GM20000 (cell line): ENCODE measurements at places on chromosomes 3 and 15.
A peak's percentile ranks its signal among the peaks of the same experiment; 100 is the strongest.

DNA sequence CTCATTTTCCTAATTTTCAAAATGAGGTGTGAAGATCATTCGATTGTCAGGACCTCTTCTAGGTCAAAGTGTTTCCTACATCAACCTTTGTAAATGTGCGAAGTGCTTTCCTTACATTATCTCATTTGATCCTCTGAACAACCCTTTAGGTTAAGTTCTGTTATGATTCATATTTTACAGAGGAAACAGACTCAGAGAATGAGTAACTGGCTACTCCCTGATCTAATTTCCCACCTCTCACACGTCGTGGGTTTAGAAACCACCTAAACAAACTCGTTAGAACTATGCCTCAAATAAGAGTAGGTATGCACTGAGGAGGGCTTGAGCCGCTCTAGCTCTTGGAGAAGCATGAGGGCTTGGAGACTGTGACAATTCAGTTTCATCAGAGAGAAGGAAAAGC is 148.6 kb downstream of the CD47 start:
- DNase-seq = no peak

- DNase-seq = no peak
Observed at GRCh38 chr3:44969828-44970179, 6.2 kb downstream of the ZDHHC3 start.

DNA sequence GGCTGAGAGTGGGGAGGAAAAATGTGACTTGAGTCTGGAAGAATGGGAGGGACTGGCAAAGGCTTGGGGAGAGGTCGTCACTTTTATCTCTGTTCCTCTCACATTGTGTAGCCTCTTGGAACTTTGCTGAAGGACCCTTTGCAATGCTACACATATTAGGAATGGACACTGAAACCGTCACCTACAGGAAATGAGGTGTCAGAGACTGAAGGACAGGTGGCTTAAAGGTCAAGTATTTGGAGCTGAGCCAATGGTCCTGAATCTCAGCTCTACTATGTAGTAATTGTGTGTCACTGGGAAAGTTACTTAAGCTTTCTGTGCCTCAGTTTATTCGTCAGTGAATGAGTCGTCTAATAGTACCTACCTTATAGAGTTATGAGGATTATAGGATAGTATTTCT is 14.7 kb downstream of the MCTP2 start:
- no peak for DNase-seq

DNA sequence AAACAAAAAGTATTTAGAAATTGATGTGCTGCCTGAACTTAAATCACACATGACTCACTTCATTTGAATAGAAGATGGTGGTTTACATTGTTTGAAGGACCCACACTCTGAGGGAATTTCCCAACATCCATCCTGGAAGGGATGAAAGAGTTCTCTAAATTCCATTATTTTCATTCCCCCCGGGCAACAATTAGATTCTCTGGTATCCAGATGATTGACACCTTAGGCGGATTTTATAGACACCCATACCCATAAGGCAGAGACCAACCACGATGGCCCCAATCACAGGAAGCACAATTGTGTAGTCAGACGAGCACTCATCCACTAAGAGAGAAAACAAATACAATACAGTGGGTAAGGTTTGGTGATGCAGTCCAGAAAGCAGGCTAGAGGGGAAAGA is 24.6 kb upstream of the MCCC1 start:
- no peak for DNase-seq

- peak; percentile 14 for DNase-seq
Observed at GRCh38 chr3:141561426-141562034, 74.7 kb downstream of the RASA2 start.

DNA sequence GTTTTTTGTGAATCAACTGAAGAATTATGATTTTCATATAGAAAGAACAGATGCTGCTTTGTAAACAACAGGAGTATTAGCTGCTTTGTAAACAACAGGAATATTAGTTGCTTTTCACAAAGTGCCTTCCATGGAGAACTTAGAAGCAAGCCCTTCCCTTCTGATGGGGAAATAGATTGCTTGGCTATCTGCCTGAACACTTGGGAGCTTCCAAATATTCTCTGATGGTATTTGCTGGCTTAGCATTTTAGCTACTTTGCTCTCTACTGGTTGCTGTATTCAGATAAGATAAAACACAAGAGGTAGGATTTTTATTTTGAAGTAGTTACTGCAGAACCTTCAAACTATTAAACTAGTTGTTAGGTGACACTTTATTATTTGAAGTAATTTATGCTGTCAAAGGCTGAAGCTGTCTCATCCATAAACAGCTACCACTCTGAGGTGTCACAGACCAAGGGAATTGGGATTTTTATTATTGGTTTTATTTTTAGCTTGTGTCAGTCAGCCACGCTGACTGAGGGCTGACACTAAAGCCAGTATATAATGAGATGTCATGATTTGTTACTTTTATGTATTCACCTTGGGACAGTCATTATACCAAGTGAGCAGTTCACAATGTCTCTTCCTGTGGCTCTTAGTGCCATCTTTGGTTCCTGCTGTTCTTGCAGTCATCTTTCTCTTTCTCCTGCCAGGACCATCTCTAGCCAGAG is 50.0 kb downstream of the ZIC1 start:
- no peak for DNase-seq

- DNase-seq = no peak
Observed at GRCh38 chr3:169299129-169299528, 364.4 kb downstream of the MECOM start.

DNA sequence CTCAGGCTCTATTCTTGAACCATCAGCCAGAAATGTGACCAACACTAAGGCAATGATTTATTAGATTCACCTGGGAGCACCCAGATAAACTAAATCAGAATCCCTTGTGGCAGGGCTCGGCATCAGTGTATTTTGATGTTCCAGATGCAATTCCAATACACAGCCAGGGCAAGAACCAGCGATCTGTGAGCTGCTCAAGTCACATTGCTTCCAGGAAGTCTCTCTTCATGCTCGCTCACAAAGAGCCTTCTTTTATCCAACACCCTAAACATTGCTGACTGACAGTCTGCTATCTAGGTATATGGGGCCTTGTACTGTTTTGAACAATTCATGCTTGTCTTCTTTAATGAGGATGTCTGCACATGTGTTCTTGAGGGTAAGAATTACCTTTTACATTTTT is 40.9 kb upstream of the GOLGA8J start:
- no peak for DNase-seq

DNA sequence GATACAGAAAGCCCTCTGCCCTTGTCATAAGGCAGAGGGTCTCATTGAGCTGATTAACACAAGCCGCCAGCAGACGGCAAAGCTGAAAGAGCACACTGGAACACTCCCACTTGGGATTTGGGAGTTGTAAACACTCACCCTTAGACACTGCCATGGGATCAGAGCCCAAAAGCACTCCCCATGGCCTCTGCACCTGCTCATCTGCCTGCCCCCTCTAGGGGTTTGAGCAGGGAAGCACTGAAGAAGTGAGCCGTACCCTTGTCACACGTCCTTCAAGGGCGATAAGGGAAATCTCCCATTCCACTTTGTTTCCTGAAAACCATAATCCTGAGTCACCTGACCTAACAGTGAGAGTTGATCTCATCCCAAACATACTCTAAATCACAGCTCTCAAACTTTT is 14.7 kb downstream of the FSIP1 start:
- no peak for DNase-seq

DNA sequence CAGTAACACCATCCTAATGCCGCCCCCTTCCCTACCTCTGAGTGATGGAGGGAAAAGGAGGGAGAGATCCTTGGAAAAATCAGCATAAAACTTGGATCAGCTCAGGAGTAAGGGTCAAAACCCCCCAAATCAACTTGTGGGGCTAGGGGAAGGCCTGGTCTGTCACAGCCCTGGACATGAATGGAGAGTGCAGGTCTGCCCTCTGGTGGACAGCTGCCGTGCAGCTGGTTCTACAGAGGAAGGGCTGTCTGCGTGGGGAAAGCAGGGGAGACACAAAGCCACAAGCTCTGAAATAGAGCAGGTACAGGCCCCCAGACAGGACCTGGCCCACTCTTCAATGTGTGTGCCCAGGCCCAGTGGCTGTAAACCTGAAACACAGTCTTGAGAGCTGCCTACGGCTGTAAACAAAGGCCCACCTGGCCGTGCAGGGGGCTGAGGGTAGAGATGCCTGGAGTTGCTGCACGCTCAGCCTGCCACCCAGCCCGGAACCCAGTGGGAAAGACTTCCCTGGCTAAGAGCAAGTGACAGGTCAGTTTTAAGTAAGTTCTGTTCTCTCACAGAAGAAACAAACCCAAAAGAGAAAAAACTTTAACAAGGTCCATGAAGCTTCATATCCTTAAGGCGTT is 16.4 kb downstream of the CLK3 start:
- DNase-seq = peak; percentile 79

GRCh38 chr3:106249159-106249558 is 380.3 kb upstream of the CBLB start:
- no peak for DNase-seq

DNA sequence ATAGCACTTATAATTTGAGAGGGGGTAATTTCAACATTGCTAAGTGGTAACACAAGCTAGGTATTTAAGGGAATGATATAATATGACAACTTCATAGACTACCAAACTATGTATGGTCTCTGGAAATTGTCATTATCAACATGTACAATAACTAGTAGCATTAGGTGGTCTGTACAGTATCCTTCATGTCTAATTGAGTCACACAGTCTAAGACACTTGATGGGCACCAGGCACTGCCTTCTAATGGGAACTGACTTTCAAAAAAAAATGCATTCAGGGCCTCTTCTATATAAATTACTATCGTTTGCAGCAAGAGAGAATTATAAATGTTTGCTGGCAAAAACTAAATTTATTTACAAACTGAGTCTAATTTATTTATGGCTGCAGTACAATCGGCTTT is 271.8 kb downstream of the MECOM start:
- DNase-seq = no peak

DNA sequence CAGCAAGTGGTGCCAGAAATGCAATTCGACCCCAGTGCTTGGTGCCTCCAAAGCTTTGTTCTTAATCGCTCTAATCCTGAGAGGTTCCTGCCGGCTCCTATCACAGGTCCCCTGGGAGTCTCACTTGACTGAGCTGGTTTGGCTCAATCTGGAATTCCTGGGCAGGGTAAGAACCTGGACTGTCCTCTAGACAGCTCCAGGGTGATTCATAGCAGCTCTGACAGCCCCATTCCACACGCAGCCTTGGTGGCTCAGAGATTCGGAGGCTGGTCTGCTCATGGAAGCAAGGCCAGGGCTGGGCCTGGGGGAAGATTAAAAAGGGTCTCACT is 37.9 kb downstream of the MYO5C start:
- no peak for DNase-seq

DNA sequence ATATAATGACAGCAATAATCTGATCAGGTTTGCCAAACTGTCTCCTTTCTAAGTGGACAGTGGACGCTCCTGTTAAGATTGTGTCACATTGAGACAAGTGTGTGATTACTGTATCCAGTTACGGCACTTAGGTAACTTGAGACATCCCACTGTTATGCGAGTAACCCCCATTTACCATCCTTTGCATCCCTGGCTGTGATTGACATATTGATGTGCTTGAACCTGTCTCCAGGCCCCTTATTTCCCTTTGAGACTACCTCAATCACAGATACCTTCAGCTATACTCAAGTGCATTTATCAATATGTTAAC is 785.2 kb downstream of the NR2F2 start:
- DNase-seq = no peak

DNA sequence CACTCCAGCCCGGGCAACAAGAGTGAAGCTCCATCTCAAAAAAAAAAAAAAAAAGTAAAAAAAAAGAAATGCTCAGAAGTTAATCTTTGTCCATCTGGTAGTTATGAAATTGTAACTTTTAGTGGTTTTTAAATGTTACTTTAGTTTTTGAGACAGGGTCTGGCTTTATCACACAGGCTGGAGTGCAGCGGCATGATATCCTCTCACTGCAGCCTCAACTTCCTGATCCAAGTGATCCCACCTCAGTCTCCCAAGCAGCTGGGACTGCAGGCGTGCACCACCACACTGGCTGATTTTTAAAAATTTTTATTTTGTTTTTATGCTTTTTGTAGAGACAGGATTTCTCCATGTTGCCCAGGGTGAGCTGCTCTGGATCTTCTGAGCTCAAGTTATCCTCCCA is 1.3 kb downstream of the RNU5B-1 start:
- no peak for DNase-seq

GRCh38 chr15:31387479-31388118 is 61.0 kb downstream of the KLF13 start:
- DNase-seq = peak; percentile 7

GRCh38 chr15:51366920-51367319 is 25.5 kb downstream of the GLDN start:
- no peak for DNase-seq

- no peak for DNase-seq
Observed at GRCh38 chr15:41633609-41634008, 26.6 kb upstream of the MGA start.

- DNase-seq = no peak
Observed at GRCh38 chr3:153330901-153331300, 168.9 kb downstream of the RAP2B start.

GRCh38 chr3:178058629-178059028 is 477.6 kb upstream of the KCNMB2 start:
- DNase-seq = no peak

DNA sequence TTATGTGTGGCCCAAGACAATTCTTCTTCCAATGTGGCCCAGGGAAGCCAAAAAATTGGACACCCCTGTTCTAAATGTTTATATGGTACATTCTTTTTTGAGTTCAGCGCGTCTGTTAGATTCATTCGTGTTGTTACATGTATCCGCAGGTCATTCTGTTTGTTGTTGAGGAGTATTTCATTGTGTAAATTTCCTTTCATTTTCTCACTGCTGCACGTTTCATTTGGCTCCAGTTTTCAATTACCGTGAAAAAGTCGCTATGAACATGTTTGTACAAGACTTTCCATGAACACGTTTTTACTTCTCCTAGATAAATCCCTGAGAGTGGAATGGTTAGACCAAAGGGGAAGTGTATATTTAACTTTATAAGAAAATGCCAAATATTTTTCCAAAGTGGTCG is 7.5 kb upstream of the OPA1 start:
- DNase-seq = no peak

- no peak for DNase-seq
Observed at GRCh38 chr3:96354742-96355141, 459.7 kb upstream of the EPHA6 start.

DNA sequence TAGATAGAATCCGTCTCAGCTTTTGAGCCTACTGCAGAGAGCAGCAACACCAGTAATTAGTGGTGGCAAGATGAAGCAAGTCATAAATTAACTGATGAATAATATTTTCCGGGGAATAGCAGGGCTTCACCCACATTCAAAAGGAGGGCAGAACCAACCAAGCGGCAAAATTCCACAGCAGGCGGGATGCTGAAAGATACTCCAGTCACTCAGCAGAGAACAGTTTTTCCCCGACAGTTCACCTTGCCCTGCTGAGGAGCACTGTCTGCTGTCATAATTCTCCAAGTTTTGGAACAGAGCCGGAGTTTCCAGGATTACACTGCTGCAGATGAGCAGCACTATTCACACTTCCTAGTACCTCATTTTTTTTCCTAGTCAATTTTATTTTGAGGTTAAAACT is 274.7 kb downstream of the CD47 start:
- no peak for DNase-seq
